ENCODE measurements at places on chromosomes 7 and 10.

DNA sequence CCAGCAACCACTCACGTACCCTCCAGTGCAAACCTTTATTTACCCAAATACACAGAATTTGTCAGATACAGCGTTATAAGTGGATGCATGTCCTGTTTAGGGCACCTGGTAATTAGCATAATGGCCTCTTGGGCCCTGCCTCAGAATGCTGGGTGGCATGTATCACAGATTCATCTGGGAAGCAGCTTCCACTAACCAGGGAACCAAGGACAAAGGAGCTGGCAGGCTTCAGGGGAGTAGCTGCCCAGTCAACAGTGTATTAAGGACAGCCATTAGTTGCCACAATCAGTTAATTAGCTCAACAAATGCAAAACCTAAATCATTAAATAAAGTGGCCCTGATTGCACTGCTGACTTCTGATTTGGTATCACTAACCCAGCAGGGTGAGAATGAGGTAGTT is 105.7 kb downstream of the RAPGEF5 start:
- no peak for DNase-seq

DNA sequence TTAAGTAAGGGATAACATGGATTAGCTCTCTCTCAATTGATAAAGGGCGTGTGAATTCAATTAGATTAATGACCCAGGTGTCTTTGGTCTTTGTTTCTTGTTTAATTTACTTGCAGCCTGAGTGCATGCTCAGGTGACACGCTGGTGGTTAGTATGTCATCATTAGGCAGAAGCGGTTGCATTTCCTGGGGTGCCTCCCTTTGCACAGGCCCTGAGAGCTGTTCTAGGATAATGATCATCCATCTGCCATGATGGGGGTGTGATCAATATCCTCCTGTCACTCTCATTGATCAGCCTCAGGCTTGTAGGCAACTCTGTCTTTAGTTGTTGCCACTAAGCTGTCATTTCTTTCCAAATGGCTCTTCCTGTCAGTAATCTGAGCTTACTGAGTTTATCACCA is 99.6 kb upstream of the NPS start:
- DNase-seq = no peak

DNA sequence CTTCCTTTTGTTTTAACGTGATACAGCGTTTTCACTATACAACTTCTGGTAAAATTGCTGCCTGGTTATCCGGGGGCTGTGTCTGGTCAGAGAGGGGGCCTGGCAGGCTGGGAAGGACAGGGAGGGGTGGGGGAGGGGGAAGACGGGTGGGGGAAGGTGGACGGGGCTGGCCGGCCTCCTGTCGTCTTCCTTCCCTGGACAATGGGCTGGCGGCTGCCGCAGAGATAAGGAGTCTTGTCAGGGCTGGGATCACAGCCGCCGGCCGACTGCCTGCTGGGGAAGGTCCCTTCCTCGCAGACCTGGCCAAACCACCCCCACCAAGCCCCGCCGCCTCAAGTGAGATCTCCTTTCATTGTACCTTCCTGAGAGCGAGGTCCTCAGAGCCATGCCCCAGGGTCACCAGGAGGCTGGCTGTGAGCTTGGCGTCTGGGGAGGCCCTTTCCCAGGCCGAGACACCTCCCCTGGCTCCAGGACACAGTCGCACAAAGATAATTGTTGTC is 151.2 kb upstream of the TNRC18 start:
- DNase-seq = peak; percentile 57

DNA sequence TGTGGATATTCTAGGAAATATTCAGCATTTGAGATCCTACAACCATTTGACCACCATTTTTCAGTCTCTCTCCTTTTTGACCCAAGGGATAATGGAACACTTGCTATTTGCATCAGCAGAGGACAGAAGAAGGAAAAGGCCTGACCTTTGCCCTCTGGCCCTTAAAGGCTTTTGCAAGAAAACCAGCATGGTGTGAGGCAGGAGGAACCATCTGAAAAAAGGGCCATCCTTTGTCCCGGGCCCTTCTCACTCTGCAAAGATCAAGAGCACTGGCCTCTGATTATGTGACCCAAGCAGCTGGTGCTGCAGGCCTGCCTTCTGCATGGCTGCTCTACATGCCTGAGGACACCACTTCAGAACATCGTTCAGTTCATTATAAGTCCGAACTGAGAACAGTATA is 133.3 kb upstream of the STK17A start:
- no peak for DNase-seq

DNA sequence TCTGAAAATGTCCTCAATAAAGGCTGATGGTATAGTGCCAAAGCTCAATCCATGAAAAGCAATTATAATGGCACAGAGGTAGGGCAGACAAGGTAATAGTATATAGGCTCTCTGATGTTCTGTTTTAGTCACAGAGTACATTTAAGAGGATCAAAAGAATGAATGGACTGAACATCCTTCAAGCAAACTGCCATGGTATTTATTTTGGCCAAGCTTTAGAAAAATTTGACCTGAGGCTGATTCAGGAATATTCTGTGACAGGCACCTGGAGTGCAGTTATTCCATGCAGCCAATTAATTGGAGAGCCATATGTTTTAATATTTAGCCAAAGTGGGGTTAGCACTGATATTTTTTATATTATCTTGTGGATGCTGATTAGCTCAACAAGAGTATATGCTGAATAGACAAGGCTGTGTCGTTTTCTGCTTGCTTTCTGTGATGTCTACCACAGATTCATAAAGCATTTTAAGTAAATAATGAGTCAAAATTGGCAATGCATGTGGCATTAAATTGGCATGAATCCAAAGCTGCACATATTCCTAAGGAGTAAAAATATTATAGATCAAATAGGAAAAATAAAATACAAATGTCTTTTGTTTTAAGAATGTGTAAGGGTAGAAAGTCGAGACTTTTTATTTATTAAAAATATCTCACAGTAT is 177.4 kb downstream of the PCLO start:
- no peak for DNase-seq

DNA sequence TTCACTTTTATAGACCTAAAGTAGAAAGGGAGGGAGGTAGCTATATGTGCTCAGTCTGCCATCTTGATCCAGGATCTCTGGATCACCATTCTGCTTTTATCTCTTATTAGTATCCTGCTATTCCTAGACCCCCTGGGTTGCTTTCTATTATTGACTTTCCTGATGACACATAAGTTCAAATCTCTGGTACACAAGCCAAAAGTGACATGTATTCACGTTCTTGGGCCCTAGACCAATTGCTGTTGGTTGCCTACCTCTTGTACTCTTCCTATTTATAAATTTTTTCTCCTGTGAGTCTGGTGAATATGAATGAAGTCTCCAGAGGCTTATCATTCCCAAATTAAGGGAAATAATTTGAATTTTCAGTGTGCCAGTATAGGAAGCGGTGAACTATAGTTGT is 56.9 kb downstream of the DNMBP start:
- DNase-seq = no peak

GRCh38 chr7:150969475-150969874 is 8.6 kb downstream of the KCNH2 start:
- no peak for DNase-seq

DNA sequence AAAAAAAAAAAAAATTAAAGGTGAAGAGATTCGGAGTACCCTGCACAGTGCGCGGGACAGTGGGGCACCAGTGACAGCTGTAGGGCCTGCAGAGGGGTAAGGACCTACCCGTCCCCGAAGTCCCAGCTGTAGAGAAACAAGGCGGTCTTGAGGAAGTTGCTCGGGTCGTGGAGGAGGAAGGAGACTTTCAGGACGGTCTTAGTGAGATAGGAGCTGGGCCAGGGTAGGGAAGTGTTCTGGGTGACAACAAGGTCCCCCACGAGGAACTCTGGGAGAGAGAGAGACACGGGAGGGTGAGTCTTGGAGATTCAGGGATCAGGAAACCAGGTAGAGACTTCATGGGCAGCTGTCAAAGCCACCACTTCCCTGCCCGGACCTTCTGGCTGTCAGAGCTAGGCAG is 9.7 kb downstream of the TMEM130 start:
- no peak for DNase-seq

DNA sequence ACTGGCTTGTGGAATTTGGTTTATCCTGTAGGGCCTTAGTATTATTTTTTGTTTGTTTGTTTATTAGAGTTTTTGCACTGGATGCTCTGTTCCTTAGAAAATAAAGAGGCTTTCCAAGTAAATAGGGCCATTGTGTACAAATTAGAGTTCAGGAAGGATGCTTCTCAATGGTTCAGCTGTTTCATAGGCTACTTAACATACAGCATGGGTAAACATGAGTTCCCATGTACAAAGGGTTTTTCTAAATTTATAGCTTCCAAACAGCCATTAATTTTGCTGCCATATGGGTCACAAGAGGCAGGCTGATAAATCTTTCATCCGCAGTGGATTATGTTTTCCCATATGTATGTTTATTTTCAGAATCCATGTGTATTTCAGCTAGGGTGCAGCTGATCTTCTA is 121.6 kb upstream of the WDR11 start:
- no peak for DNase-seq

DNA sequence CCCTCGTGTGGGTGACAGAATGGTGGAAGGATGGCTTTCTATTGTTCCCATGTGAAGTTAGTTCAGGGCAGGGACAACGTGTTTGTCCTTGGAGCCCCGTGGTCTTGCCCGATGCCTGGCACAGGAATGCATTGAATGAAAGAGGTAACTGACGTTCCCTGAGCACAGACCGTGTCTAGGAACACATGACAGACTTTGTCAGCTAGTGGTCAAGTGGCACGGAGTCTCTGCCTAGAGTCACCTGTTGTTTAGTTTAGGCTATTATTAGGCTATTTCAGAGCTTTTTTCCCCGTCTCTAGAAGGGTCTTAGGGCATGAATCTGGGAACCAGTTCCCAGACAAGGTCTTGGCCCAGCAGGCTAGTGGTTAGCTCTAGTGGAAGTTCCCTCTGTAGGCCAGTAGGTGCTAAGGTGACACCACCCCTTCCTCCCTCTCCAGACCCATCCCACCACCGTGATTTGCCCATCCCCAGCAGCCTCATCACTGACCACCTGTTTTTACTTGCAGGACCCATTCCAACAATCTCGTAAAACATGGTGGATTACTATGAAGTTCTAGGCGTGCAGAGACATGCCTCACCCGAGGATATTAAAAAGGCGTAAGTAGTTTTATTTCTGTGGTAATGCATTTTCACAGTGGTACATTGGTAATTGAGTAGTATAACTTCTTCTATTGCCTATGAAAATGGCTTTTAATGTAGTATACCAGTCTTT is 21.4 kb downstream of the DNAJB6 start:
- DNase-seq = no peak

GRCh38 chr10:93160140-93160539 is 86.4 kb downstream of the CYP26A1 start:
- DNase-seq = no peak

- DNase-seq = no peak
Observed at GRCh38 chr10:71542478-71542877, 145.8 kb downstream of the CDH23 start.

GRCh38 chr7:139829775-139830117 is 682 bp downstream of the TBXAS1 start:
- DNase-seq = no peak

DNA sequence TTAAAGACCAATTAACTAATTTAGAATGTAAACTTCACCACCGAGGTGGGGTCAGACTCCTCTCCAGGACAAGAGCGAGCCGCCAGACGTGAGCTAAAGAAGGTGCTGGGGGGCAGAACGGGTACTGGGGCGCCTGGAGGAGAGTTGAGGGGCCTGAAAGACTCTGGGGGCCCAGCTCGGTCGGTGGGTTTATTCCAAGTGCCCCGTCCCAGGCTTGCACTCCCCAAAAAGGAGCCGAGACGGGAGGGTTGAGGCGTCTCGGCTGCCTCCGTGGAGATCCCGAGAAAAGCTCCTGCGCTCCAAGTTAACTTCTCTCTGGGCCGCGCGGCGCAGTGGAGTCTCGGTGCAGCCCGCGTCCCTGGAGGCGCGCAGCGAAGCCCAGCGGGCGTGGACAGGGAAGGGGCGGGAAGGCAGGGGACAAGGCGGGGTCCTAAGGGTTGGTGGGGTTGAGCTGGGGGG is 553.3 kb downstream of the TFEC start:
- DNase-seq = peak; percentile 61

- no peak for DNase-seq
Observed at GRCh38 chr7:15647309-15647708, 39.2 kb downstream of the MEOX2 start.

DNA sequence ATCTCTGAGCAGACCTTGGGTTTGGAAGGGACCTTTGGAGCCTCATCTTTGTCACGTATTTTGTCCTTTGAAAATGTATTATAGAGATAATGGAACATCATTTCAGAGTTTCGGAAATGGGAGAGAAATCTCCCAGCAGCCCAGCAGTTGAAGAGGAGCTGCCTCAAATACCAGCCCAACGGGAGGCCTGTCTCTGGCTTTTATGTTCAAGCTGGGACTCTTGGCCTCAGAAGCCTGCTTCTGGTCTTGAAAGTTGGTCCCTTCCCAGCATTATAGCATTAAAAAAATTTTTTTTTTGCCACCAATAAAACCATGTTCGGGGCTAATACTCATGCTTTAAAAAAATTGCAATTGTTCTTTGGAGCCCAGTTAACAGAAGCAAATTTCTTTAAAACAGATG is 73.4 kb upstream of the CTBP2 start:
- no peak for DNase-seq

GRCh38 chr10:64505501-64505900 is 984.3 kb downstream of the REEP3 start:
- no peak for DNase-seq

DNA sequence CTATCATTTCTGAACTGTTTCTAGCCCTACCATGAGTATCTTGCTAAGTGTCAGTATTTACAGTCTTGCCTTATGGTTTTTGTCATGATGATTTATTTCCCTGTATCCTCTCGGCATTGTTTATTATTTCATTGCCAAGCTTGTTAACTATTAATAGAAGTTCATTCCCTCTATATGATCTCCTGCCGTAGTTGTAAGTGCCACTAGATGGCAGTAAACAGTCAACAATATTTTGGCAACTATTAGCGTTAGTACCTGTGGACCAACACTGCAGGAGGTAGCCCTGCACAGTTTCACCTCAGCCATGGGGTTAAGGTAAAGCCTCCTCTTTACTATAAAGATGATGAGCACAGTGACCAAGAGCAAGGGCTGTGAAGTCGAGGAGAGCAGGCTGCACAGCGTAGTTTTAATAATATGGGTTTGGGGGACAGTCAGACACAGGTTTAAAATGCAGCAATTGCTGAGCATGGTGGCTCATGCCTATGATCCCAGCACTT is 26.1 kb upstream of the CCNJ start:
- DNase-seq = peak; percentile 29
